ENCODE measurements at places on chromosomes 13 and 19. TPM values are rescaled to one million over a fixed set of nuclear protein-coding genes. Genes with fewer than 3 reads are reported as not detected.

POU4F1 gene
- not detected for total RNA-seq

DKKL1 gene
- 0.26 TPM for total RNA-seq

CCDC70 gene
- not detected for total RNA-seq

PPM1N gene
- 2.8 TPM for total RNA-seq

B3GNT8 gene
- 1.3 TPM for total RNA-seq

SLC15A1 gene
- not detected for total RNA-seq

ZNF586 gene
- 14.9 TPM for total RNA-seq

Data from fibroblast of lung (primary cell).